ENCODE measurements at places on chromosomes 2 and 18. TPM values are rescaled to one million over a fixed set of nuclear protein-coding genes. Genes with fewer than 3 reads are reported as not detected.

Gene POMC
- 5.6 TPM for total RNA-seq

Gene OTOF
- total RNA-seq: not detected

Gene DIPK1C
- not detected for total RNA-seq

Gene ZNF519
- total RNA-seq: 4.4 TPM

Gene NAT8
- not detected for total RNA-seq

Gene IL36A
- total RNA-seq: not detected

Gene GPBAR1
- 0.26 TPM for total RNA-seq

Gene KCNK3
- 3.9 TPM for total RNA-seq

Gene ANKRD53
- total RNA-seq: 1.3 TPM

Gene LOXHD1
- not detected for total RNA-seq

Gene TTR
- not detected for total RNA-seq

Gene FSHR
- total RNA-seq: not detected

Gene ANKRD30B
- not detected for total RNA-seq

Gene LYG1
- not detected for total RNA-seq

Gene GCKR
- total RNA-seq: 0.24 TPM

Gene CXCR4
- total RNA-seq: 2.6 TPM

Gene CEP192
- total RNA-seq: 13.4 TPM

Gene CCDC74B
- 5.4 TPM for total RNA-seq

Gene POU3F3
- 0.39 TPM for total RNA-seq

Gene TTC39C
- 28.9 TPM for total RNA-seq

Gene CDH7
- total RNA-seq: not detected

Gene NOSTRIN
- total RNA-seq: not detected

Gene RGPD4
- not detected for total RNA-seq

Gene LRRC30
- total RNA-seq: not detected

Gene SAG
- not detected for total RNA-seq

Gene TOGARAM2
- not detected for total RNA-seq

Gene SIGLEC15
- total RNA-seq: 1.0 TPM

Gene MREG
- 0.32 TPM for total RNA-seq

Gene ALK
- not detected for total RNA-seq

Gene DHRS9
- 0.65 TPM for total RNA-seq

Gene BCL2
- total RNA-seq: 0.91 TPM

Gene FBLN7
- total RNA-seq: 1.8 TPM

Gene LOXL3
- total RNA-seq: 18.6 TPM

Gene AQP12B
- not detected for total RNA-seq

Measured in epithelial cell of alveolus of lung (primary cell).